ENCODE measurements at places on chromosomes 13 and 19.

- DNase-seq, result no peak
These were observed 1526.5 kb upstream of the SLC10A2 start for GRCh38 chr13:104592545-104593250.

- DNase-seq, result no peak
These were observed 42.9 kb upstream of the KLF2 start for GRCh38 chr19:16281743-16282142.

- no peak for DNase-seq
These were observed 32.8 kb downstream of the ELF1 start for GRCh38 chr13:40986101-40986856.

DNA sequence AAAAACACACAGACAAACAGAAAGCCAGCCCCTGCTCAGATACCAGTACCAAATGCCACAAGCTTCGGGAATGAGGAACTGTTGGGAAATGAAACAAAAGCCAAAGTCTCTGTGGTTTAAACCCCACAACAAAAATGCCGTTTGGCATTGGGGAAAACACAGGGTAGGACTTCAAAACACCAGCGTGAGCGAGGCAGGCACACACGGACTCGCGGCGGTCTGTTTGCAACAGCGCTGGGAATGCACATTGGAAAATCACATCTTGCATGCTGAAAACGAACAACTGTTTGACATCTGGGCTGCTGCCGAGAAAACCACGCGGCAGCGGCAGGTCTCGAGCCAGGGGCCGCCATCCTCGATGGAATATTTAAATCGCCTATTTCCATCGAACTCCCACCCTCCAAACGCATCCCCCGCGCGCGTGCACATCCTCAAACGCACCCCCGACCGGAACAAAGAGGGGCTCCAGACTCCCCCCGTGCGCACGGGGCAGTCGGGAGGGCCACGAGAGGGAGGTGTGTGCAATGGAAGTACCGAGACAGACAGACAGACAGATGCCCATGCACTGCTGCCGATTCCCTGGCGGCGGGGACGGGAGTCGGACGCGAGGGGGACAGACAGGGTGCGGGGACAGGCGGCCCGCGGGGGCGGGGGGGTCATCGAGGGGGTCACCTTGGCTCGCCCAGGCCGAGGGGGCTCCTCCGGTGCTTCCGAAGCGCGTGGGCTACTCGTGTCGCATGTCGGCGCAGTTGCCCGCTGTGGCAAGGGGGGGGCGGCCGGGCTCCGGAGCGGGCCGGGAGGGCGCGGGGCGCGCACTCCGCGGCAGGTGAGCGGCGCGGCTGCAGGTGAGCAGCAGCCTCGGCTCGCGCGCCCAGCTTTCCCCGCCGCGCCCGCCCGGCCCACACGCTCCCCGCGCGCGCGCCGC is at the start of gene GPR12:
Gene GPR12 (minus strand): TSS at position 880 of the 925 bp plus-strand sequence. CDS start 959 bp downstream, outside the sequence.
- no peak for DNase-seq

DNA sequence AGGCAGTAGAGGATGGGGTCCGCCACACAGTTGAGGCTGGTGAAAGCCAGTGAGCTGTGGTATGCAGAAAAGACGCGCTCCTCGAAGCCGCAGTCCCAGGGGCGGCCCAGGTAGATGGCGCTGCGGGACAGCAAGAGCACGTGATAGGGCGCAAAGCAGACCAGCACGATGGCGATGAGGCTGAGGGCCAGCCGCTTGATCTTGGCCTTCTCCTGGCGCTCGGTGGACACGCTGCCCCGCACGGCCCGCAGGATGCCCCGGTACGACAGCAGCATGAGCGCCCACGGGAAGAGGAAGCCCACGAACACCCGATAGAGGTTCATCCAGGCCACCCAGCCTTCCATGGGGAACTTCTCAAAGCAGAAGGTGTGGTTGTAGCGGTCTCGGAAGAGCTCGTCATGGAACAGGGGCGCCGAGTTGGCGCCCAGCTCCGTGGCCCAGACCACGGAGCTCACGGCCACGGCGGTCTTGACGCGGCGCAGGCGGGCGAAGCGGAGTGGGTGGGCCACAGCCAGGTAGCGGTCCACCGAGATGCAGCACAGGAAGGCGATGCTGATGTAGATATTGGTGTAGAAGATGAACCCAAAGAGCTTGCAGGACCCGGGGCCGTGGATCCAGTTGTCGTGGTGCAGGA is 6.5 kb upstream of the OPA3 start:
- DNase-seq, result no peak

DNA sequence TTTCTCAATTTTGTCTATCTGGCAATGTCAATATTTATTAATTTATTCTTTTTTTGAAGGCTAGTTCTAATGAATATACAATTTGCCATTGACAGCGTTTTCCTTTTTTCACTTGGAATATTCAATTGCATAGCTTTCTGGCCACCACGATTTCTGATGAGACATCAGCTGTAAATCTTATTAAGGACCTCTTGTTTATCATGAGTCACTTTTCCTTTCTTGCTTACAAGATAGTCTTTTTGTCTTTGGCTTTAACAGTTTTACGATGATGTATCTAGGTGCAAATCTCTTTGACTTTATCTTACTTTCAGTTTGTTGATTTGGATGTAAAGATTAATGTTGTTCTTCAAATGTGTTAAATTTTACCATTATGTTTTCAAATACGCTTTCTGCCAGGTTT is 991.6 kb upstream of the SLC10A2 start:
- DNase-seq, result no peak

DNA sequence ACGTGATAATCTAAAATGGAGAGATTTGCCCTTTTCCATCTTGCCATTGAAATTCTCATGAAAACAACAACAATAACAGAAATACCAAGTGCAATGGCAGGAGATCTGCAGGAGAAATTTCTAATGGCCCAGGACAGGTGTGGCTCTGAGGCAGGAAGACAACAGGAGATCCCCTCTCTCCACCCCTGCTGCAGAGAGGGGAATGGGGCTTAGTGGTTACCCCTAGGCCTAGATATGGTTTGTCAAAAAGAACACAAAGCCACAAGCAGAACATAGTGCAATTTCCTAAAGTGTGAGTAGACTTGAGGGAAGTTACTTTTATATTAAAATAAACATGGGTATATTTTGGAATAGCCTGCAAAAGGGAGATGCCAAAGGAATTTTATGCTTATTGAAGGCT is 369.5 kb downstream of the KCNRG start:
- no peak for DNase-seq

DNA sequence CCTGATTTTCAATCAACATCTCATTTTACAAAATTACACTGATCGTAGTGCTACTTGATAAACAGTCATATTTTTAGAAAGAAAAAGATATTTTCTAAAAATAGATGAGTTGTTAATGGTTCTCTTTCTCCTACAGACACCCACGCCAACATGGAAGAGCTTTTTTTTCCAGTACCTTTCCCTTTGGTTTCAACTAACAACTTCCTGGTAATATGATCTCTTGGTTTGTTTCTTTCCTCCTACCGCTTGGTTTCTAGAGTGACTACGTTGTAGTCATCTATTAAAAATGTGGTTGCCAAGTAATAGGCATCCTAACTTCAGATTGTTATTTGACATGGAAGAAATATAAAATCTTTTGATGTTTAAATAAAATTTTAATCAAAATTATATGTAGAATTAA is 189.0 kb downstream of the LACC1 start:
- DNase-seq, result no peak

- DNase-seq, result no peak
These were observed 22.7 kb downstream of the VRK3 start for GRCh38 chr19:50002386-50002960.

- no peak for DNase-seq
These were observed 193.7 kb upstream of the RXFP2 start for GRCh38 chr13:31545616-31546015.

DNA sequence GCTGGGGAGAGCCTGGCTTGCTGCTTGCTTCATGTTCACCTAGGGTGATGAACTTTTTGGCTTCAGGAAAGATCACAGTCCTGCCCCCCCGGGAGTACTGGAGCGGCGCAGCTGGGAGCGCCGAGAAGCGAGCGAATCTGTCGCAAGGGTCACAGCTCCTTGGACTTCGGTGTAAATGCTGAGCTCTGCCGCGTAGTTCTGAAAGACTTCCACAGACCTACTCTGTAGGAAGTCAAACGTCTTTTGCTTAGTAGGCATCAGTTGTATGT is 2.7 kb downstream of the ING1 start:
- DNase-seq, result no peak

DNA sequence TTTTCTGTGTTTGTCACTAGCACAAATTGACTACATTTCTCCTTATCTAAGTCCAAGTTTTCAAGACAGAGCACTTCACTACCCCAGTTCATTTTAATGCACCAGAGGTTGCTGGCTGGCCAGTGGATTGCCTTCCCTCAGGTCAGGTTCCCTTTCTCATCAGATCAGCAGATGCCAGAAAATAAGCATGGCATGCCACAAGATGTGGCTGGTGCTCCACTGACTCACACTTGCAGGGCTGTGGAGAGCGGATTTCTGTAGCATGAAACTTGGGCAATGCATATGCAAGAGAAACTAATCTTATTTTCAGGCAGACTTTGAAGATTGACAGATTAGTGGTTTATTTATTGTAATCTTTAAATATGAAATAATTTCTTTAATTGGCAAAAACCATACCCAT is 79.5 kb downstream of the RUBCNL start:
- DNase-seq, result no peak

DNA sequence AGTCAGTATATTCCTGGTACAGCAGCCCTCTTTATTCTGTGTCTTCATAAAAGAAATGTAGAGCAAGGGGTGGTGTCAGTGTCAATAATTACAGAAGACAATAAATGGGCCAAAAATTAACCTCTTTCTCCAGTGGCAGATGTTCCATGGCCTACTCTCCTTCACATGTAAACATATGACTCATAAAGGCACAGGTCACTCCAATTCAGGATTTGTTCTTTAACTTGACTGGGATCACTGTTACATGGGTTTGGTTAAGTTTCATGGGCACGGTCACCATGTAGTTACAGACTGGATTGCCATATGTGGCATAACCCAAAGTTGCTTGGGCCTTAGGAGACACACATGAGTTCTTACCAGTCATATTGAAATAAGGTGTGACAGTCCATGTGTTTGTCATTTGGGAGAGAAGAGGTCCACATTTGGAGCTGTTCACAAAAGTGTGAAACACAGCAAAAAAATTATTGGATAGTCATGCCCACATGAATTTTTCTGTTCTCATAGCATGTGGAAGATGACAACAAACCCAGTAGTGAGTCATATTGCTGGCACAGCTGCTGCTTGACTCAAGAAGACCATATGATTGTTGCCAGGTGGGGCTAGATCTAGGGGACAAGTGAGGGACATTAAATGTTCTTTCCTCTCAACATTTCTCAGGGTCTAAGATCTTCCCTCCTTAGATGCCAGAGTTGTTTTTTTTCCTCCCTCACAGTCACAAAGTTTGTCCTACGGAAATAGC is 68.1 kb upstream of the HTR2A start:
- no peak for DNase-seq

- no peak for DNase-seq
These were observed 7.2 kb upstream of the RASL11A start for GRCh38 chr13:27263438-27263837.

DNA sequence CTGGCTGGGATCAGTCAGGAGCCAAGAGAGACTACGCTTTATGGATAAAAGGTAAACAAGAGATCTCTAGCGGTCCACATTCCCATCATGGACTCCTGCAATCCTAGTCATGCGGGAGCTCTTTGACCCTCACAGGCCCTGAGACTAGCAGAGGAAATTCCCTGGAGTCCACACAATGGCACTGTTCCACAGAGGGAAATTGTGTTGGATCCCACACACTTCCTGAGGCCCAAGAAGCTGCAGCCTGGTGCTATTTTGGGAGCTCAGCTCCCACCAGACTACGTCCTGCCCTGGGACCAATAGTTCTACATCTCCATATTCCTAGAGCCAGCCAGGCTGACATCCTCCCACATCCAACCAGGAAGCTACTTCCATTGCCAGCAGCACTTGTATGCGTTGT is 2358.4 kb downstream of the PCDH9 start:
- DNase-seq, result no peak

DNA sequence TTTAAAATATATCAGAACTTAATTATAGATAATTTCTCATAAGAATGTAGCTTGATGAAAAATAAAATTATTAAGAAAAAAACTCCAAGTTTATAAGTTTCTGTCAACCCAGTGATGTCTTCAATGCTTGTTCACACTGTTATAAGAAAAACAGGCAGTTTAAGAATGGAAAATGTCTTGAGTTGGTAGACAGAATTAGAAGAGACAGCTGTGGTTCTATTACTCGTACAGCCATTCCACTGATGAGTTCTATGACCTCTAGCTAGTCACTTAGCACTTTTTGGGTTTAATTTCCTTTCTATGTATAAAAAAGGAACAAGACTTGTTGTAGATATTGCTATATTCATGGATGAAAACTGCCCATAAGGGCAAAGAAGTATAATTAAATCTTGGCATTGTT is 1013.1 kb upstream of the ATXN8OS start:
- no peak for DNase-seq

DNA sequence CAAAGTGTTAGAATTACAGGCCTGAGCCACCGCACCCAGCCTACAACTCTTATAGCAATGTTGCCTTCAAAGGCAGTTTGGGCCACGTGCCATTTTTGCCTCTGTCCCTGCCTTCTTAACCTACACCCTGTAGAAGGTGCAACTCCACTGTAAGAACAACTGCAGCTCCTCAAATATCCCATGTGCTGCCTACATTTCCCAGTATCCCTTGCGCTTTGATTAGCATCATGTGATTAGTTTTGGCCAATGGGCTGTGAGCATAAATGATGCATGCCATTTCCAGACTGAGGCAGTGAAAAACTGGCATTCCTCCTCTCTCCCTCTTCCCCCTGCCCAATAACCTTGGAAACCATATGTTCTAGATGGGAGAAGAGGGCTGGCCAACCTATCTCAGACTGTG is 75.2 kb upstream of the MRI1 start:
- DNase-seq, result no peak

GRCh38 chr13:66222127-66222526 is 1008.0 kb downstream of the PCDH9 start:
- DNase-seq, result no peak

DNA sequence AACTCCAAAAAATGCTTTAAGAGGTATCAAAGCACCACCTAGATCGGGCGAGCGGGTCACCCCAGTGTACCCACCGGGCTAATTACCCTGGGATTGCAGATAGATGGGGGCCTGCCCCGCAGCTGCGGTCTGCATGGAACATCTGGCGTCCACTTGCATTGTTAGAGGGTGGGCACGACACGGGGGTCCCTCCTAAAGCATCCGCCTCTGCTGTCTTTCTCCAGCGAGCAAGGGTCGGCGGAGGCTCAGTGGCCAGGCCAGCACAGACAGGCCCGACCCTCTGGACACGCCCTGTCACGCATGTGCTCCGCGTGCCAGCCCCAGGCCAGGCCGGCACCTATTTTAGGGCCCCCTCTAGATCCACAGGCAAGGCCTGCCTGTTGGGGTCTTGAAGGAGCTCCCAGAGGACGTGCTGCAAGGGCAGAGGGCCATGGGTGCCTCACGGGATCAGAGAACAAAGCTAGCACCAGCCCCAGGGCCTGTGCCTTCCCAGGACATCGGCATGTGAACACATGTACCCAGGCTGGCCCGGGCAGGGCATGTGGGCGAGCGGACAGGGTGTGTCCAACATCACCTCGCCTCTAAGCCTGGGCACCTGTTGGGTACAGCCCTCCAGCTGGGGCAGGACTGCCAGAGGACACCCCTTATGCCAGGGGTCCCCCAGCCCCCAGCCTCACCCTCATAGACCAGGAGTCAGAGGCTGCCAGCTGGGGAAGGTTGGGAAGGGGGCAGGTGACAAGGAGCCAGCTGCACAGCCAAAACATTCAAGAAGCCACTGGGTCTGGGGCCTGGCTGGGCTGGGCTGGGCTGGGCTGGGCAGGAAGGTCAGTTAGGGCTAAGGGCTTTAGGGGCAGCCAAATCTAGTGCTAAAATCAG is 35.6 kb upstream of the NANOS3 start:
- no peak for DNase-seq

All from stimulated activated CD8-positive, alpha-beta memory T cell treated with anti-CD3 and anti-CD28 coated beads, Interleukin-7, amount 100 ng/mL, for 4 hours (primary cell).